ENCODE measurements at places on chromosomes 6 and 20. TPM values are rescaled to one million over a fixed set of nuclear protein-coding genes. Genes with fewer than 3 reads are reported as not detected.

The FAM229B gene
- 19.2 TPM for total RNA-seq

The GJA10 gene
- total RNA-seq, result not detected

The MYB gene
- 0.54 TPM for total RNA-seq

DNA sequence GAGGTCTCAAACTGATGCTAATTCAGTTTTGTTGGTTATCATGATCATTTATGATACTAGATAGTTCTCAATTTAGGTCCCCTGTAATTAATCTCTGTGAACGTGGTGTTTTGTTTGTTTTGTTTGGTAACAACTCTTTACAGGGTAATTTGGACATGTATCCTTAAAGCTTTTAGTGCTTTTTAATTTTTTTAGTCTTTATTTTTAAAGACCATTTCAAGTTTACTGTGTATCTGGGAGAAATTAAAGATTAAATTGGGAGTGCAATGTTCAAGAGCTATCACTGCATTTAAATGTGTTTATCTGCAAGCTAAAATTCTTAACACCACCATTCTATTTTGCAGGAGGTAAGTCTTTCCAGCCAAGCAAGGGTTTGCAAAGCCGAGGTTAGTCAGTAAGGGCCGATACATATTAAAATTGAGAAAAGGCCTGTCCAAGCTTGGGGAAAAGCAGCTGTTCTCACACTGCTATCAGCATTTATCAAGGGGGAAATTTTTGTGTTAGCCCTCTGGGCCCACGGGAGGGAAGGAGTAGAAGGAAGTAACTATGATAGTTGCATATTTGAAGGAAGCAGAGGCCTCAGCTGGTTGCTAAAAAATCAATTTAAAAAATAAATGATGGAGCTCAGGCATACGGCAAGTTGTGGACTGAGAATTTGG is 59.3 kb upstream of the ZNF217 start:
- DNase-seq, result peak; percentile 26

GRCh38 chr6:103326760-103327757 is 1532.7 kb downstream of the HACE1 start:
- DNase-seq, result no peak

Data from fibroblast of the aortic adventitia (primary cell).